ENCODE measurements at places on chromosomes 5 and 9. TPM values are rescaled to one million over a fixed set of nuclear protein-coding genes. Genes with fewer than 3 reads are reported as not detected.
A peak's percentile ranks its signal among the peaks of the same experiment; 100 is the strongest.

GRCh38 chr5:125834438-125835115 is 588.6 kb upstream of the GRAMD2B start:
- no peak for DNase-seq

DNA sequence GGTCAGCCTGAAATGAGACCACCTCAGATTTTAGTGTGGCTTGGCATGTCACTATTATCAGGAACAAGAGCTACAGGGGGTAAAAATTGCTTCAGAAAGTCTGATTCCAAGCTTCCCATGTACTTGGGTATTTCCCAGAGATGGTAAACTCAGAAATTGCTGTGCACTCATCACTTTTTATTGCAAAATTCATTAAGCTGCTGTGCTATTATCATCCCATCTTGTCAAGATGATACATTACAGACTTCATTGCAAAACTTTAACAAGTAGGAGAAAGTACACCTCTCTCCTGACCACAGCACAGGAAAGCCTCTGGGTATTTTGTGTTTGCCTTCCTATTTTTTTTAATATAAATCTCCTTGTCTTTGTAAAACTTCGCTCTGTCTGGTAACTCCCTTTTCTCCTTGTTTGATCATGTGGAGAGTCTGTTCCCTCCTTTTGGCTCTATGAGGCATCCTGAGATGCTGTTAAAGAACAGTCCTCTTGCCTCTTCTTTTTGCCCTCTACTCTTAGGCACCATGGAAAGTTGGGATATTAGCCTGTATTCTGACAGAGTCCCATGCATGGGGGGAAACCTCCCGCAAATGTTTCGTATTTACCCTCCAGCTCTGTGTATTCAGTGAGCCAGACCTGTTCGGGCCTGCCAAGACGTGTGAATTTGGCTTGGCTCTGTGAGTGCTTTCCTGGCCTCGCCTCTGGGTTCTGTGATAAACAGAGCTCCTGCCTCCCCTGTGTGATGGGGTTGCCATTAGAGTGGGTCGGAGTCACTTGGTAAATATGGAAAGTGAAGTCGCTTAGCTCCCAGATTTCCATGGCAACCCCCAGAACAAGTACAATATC is 260.7 kb downstream of the NR3C1 start:
- no peak for DNase-seq

GRCh38 chr9:136515276-136515675 is 30.6 kb downstream of the NOTCH1 start:
- no peak for DNase-seq

DNA sequence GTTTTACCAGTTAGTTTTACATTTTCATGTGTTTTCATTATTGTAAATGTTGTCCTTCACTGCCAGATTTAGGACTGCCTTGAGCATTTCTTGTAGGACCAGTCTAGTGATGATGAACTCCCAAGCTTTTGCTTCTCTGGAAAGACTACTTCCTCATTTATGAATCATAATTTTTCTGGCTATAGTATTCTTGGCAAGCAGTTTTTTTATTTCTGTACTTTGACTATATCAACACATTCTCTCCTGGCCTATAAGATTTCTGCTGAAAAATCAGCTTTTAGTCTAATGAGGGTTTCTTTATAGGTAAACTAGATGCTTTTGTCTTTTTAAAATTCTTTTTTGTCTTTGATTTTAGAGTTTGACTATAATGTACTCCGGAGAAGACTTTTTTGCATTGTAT is 256.8 kb upstream of the GRAMD2B start:
- DNase-seq: no peak

DNA sequence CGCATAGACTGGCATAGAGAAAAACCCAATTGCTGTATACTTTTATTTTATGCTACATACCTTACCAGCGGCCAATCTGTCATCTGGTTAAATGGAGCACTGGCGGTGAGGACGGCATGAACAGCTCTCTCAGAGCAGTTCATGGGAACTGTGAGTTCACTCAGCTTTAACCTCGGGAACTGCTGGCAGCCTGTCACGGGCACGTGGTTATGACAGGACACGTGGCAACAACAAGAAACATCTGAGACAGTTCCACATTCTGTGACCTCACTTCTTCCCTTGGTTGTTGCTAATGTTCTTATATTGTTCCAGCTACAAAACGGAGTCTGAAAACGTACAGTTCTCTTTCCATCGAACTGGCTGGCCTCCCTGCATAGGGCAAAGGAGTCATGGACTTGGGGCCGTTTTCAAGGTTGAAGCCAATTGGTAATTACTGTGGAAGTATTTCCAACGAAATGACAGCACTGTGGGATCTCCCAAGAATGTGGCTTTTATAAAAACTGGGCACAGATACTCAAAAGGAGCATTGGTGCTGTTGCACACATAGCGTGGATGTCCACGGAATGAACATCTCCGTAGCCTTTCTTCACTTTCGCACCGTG is 246.3 kb upstream of the DAP start:
- no peak for DNase-seq

DNA sequence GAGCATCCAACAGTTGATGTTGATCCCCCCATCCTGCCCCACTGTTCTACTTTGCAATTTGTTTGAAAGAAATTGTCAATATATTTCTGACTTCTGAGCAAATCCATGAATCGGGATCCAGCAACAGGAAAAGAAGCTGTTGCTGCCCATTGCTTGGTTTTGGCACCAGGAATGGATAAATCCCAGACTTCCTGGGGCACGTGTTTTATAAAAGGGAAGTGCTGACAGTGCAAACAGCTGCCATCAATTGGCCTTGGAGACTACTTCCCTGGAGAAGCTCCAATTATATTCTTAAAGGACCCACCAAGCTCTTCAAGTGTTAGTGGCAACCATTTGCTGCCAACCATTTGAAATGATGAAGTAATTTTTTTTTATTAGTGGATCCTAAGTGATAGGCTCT is 13.7 kb downstream of the STK32A start:
- no peak for DNase-seq

GRCh38 chr9:130854092-130854491 is 19.0 kb downstream of the ABL1 start:
- no peak for DNase-seq

- DNase-seq: no peak
These were observed 21.3 kb upstream of the TMOD1 start for GRCh38 chr9:97480174-97480573.

DNA sequence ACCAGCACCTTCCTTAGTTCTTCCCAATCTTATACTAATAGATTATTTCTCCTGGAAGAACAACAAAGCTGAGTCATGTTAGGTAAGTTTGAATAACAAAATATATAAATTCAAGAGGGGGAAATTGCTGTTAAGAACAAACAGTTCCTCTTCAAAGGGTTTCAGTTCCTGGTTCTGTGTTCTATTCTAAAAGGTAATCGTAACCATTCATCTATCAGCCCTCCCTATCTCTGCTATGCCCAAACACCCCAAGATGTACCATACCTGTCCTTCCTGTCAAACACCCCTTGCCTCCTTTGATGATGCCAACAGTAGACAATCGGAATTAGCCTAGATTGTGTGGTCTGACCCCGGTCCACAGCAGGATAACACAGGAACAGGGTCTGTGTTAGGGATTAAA is 4.2 kb upstream of the RNF180 start:
- no peak for DNase-seq

GRCh38 chr5:52791366-52791765 is 3.6 kb downstream of the ITGA1 start:
- no peak for DNase-seq

DNA sequence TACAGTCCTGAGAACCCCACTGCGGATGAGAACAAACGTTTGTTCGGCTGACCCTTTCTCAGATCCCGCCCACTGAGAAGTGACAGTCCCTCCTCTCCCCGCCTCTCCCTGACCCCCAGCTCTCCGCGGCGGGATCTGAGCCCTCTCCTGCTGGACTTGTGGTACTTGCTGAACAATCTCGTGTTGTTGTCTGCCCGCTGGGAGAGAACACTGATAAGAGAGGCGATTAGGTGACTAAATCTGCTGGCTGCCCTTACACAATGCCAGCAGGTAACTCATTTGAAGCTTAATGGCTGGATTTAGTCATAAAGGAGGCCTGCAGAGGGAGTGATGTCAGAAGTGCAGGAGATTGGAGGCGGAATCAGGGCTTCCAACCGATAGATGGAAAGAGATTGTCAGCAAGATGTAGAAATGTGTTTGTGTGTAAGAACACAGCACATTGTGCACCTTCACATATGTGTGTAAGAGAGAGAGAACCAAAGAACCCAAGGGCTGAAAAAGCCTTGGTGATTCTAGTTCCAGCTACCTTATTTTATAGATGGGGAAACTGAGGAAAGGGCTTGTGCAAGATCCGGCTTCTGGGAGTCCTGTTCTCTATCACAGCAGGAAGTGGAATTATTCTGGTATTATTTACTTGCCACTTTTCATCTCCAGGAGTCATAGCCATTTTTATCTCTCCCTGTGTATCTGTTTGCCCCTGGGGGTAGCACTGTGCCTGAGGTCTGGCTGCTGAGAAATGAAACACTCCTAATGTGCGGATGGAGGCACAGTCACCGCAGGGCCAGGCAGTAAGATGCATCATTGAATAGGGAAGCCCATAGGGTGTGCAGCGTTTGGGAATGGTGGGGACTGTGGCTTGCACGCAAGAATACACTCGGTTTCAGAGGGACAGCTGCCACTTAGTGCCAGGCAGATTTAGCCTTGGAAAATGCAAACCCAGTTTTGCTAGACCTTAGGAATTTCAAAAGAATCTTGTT is 203.7 kb upstream of the MSX2 start:
- DNase-seq: no peak

- no peak for DNase-seq
These were observed 329.3 kb downstream of the ENC1 start for GRCh38 chr5:74310997-74311930.

DNA sequence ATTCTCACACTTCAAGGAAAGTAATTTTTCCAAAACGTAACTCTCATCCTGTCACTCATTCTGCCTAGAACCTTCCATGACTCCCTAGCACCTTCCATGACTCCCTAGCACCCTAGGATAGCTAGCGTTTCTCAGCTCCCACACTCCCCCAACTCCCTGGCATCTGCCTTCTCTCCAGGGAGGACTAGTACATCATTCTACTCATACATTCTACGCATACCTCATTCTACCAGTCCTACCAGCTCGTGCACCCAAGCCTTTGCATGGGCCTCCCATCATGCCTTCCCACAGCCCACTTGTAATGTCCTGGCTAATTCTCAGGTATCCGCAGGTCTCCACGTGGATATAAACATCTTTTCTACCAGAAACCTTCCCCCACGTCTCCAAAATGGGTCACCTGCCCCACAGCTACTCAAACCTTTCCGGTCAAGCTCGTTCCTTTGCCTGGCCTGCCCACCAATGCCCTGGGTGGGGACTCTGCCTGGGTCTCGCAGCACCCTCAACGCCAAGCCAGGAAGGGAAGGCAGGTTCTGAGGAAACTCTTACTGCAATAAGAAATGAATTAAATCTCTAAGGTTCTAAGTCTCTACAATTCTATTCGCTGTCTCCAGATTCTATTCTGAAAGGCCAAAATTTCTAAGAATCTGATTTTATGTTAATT is 930 bp downstream of the ANKS6 start:
- DNase-seq: no peak

- peak; percentile 75 for DNase-seq
These were observed 91.8 kb downstream of the PDE6A start for GRCh38 chr5:149852641-149853330.

DNA sequence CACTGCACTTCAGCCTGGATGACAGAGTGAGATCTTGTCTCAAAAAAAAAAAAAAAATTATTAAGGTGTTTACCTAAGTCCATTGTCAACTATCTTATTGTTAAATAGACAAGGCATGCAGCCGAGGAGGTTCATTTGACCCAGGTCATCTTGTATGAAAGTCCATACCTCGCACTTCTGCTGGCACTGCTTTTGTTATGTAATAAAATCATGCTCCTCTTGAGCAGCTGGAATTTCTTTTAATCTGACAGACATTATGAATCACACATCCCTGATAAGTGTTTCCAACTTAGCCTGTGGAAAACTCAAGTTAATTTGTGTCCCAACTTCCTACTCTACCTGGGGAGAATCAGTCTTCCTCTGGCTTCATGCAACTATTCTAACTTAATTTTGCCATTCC is 315.6 kb upstream of the KLF4 start:
- no peak for DNase-seq

- peak; percentile 65 for DNase-seq
These were observed 74.8 kb downstream of the SLF1 start for GRCh38 chr5:94693043-94693822.

- no peak for DNase-seq
These were observed 17.2 kb upstream of the PAM start for GRCh38 chr5:102737805-102738469.

DNA sequence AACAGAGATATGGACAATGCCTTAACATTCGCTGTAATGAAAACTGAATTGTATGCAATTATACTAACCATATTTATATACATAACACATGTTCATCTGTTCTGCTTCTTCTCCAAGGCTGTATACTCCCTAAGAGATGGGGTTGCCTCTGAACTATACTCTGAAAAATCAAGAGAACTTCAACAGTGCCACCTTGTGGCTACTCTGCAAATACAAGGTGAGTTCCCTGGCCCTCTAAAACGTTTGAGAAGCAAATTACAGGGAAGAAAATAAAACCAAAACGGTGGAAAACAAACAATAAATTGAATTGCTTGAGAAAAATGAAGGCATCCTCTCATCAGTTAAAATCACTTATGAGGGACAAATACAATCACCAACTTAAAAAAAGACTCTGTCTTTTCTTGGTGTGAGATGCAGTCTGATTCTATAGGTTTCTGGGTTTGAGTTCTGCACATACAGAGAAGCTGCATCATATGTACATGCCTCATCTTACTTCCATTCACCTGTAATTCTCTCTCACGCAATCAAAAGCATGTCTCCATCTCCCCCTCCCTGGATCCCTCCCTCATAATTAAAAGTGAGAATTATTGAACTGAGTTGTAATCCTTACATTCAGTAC is 98.6 kb downstream of the FBXW11 start:
- DNase-seq: peak; percentile 65

- DNase-seq: no peak
These were observed 178.5 kb upstream of the EGFLAM start for GRCh38 chr5:38079620-38080402.

GRCh38 chr5:180522330-180522729 is 28.2 kb downstream of the CNOT6 start:
- DNase-seq: no peak

Gene LMX1B
- total RNA-seq: not detected

Gene MINAR2
- not detected for total RNA-seq

Gene CCDC171
- total RNA-seq: 1.6 TPM

Gene PPIC
- total RNA-seq: 26.5 TPM

Gene PCDHGA6
- total RNA-seq: 2.9 TPM

Gene ARL14EPL
- total RNA-seq: 0.58 TPM

Gene GPR150
- 0.31 TPM for total RNA-seq

Gene PCDHA12
- not detected for total RNA-seq

Gene SHLD3
- 3.6 TPM for total RNA-seq

Gene CTXN3
- not detected for total RNA-seq

Data from endothelial cell of umbilical vein (primary cell).